ENCODE measurements at places on chromosomes 7 and 10.

DNA sequence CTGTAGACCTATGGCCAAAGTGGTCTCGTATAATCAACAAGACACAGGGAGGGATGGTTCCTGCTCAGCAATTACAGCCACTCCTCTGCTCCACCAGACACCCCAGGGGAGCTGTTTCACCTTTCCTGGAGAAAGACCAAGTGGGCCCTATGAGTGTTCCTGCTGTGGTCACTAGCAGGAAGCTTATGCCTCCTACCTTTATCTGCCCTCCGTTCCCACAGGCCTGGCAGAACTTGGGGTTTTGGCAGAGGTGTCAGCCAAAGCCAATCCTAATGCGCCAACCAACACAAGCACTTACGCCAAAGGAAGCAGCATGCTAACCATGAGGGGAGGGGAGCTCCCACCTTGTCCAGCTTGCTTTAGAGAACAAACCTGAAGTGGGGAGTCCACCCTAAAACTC is 31.2 kb downstream of the XPNPEP1 start:
- DNase-seq: no peak

GRCh38 chr7:99560834-99561736 is 2.6 kb downstream of the ZNF655 start:
- no peak for DNase-seq

GRCh38 chr7:112880818-112881418 is 90.7 kb upstream of the TMEM168 start:
- no peak for DNase-seq

DNA sequence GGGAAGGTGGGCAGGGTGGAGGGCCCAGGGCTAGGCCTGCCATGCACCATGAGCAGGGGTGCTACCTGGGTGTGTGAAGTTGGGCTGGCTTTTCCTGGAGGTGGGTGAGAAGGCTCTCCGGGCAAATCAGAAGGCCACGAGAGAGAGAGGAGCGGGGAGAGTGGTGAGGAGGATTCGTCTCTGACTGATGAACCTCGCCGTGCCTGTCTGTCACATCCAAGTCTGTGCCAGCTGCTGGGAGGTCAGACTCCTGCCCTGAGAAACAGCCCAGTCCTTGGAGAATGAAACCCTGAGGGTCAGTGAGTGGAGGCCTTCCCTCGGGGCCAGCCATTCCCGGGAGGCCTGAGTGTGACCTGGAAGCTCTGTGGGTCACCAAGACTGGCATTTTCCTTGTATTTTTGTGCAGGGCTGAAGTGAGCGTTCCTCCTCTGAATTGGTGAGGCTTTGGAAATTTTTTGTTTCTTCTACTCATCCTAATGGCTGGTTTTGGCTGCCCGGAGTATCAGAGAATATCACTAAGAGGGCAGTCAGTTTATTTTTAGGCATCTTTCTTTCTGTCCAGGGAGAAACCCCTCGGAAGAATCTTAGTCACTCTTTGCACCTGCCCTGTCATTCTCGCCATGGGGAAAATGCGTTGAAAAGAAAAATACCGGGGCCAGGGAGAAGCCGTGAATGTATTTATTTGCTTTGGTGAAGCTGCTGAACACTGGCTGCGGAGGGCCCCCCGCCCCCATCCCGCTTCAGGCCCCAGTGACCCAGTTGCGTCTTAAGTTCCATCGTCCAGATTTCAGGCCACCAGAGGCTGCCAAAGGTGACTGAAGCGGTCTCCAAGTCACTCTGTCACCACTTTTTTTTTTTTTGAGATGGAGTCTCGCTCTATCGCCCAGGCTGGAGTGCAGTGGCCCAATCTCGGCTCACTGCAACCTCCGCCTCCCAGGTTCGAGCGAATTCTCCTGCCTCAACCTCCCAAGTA is 6.5 kb upstream of the AP5Z1 start:
- no peak for DNase-seq

GRCh38 chr10:127408733-127409132 is 140.4 kb upstream of the NPS start:
- DNase-seq: no peak

- no peak for DNase-seq
These were observed 2.5 kb upstream of the ACBD5 start for GRCh38 chr10:27242951-27243551.

DNA sequence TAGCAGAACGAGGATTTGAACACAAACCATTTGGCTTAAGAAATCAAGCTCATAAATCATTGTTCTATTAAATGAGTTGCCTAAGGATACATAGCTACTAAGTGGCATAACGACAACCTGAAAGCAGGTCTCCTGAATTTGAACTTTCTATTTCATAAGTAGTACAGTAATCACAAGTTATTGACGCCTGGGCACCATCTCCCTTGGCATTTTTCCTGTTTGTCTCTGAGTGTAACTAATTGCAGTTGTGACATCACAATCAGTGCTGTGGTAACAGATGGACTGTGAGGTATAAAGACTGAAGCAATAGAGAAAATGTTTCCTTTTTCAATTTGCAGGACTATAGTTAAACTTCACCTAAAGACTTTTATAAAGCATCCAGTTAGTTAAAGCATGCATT is 6.4 kb upstream of the CSTF2T start:
- no peak for DNase-seq

- no peak for DNase-seq
These were observed 139.7 kb downstream of the ADK start for GRCh38 chr10:74290708-74291107.

DNA sequence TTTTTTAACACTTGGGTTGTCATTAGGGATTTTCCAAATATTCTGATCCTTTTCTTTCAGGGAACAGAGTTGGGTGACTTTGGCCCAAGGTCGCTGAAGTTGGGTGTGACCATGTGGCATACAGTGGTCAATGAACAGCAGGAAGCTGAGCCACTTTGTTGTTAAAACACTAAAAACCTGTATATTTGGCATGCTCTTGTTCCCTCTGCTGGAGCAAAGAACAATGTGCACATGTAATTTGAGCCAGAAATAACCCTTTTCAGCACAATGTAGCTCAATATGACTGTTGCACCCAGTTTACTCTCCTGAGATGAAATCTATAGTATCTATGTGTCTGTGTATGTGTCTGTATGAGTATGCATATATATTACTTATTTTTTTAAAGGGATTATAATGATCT is 74.9 kb downstream of the ADCYAP1R1 start:
- no peak for DNase-seq

DNA sequence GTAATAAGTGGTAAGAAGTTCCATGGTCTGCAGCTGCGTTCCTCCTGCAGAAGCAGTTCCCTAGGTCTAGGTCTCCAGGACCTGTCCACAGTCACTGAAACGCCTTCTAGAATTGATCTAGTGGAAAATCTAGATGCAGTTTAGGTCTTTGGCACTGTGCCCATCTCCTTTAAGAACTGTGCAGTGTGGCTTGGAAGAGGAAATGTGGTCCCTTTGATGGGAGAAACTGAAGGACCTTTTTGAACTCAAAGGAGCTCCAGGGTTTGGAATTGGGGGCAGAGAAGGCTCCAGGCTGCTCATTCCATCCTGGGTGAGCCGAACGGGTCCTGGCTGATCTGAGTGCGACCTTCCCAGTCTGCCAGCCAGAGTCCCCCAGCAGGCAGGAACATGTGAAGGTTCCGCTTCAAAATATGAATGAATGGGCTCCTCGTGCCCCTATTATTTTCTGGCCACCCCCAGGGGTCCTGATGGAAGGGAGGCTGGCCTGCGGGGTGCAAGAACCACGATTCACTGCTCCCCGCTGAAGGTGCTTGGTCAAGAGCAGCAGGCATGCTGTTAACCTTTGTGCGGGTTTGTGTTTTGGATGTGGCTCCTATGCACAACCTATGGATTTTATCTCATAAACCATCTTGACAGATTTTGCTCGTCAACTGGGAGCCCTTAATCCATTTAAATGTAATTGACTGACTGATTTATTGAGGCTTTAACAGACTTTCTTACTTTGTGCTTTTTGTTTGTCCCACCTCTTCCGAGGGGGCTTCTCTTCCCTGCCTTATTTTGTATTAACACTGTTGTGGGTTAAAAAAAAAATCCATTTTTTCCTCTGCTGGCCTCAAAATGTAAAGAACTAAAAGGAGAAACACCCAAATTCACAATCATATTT is 36.7 kb downstream of the ZNF467 start:
- DNase-seq: no peak

Measured in cortex of kidney (tissue), 1 donor.